GDM1 (cell line): ENCODE measurements at places on chromosomes 1 and 21.
A peak's percentile ranks its signal among the peaks of the same experiment; 100 is the strongest.

DNA sequence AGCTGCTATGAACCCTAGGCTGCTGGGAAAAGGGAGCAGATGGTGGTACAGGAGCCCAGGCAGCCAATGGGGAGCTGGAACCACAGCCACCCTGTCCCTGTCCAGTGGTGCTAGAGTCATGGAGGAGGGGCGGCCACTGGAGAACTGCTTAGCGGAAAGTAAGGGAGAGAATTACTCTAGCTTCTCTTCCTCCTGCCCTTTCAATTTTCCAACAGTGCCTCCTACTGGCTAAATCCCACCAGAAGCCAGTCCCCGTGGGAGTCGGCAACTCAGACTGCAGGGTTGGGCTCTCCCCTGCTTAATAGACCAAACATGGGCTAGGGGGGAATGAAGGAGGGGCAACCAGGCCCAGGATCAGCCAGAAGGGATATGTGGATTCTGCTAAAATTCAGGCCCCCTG is 154.5 kb downstream of the ACTL8 start:
- DNase-seq: no peak

DNA sequence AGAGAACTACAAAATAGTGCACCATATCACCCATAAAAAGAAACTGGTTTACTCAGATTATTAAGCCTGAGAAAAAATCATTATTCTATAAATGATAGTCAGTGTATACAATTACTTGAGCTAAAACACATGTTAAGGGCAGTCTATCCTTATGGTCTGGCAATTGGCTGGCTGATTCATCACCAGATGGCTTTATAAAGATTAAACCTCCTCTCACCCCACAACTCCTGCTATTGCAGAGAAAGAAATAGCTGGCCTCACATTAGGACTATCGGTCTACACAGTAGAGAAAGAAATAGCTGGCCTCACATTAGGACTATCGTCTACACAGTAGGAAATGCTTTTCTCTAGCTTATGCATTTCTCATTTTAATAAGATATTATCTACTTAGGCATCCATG is 21.2 kb downstream of the CEP170 start:
- no peak for DNase-seq

GRCh38 chr1:29309075-29309474 is 72.8 kb downstream of the PTPRU start:
- DNase-seq: no peak

DNA sequence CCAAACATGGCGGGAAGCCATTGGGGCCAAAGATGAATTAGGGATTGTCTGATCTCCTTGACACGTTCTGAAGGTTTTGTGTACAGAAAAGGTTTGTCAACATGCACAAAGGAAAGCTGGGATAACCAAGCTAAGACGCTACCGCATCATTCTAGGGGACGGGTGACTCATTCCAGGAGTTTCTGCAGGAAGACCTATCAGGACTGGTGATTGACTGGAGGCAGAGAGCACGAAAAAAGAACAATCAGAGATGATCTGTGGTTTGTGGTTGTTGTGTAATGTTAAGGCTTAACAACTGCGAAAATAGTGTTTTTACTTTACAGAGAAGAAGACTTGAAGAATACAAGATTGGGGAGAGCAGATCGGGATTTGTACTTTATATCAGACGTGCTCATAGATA is 22.2 kb upstream of the ERG start:
- no peak for DNase-seq

DNA sequence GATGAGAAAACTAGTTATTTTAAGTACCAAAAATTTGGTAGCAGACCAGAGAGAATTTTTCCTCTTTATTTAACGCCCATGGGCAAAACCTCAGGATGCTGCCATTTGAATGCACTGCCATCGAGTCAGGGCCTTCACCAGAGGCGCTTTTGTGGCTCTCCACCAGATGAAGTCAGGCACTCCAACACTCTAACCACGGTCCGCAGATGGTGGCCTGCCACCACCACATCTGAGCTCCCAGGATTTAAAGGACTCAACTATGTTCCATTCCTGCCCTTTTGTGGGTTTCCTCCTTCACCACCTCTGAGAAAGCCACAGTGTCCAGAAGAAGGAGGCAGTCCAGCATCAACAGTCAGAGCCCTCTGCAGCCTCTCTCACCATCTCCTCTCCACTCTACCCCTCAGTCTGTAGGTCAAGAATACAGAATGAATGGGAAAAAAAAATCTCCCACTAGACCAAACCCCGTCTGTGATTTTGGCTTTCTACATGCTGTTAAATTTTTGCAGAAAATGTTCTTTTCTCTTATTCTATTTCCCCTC is 647.4 kb downstream of the USP25 start:
- no peak for DNase-seq

DNA sequence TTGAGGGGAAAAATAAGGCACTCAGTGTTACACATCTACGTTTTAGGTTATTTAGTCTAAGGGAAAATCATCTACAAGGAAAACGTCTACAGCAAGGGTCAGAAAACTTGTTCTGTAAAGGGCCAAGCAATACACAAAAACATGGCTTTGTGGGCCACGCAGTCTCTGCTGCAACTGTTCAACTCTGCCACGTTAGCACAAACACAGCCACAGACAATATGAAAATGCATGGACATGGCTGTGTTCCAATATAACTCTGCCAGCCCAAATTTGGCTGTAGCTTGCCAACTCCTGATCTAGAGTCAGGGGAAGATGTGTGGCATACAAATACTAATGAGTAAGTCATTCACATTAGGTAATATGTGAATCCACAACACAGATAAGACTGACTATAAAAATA is 40.7 kb downstream of the COA6 start:
- DNase-seq: no peak

DNA sequence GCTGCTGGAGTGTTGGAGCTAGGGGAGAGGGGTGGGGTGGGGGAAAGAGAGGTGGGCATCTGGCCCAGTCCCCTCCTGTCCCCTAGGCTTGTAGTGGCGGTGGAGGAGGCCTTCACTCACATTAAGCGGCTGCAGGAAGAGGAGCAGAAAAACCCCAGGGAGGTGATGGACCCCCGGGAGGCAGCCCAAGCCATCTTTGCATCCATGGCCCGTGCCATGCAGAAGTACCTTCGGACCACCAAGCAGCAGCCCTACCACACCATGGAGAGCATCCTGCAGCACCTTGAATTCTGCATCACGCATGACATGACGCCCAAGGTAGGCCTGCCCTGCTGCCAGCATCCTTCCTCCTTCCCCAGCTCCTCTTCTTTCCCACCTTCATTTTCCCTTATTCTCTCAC is 23.6 kb downstream of the VANGL2 start:
- DNase-seq: no peak

DNA sequence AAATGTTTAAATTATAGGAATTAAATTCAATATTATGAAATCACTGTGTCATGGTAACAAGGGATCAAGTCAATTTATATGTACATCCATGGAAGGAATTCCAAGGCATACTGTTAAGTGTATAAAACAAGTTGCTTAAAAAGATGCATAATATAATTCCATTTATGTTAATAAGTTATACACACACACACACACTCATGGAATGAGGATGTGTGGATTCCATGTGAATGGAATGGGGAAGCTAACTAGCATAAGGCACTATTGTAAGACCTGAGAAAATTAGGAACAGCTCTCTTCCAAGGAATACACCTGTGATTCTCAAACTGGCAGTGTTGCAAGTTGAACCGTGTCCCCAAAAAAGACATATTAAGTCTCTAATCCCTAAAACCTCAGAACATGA is 17.6 kb upstream of the TRAF3IP3 start:
- DNase-seq: no peak

DNA sequence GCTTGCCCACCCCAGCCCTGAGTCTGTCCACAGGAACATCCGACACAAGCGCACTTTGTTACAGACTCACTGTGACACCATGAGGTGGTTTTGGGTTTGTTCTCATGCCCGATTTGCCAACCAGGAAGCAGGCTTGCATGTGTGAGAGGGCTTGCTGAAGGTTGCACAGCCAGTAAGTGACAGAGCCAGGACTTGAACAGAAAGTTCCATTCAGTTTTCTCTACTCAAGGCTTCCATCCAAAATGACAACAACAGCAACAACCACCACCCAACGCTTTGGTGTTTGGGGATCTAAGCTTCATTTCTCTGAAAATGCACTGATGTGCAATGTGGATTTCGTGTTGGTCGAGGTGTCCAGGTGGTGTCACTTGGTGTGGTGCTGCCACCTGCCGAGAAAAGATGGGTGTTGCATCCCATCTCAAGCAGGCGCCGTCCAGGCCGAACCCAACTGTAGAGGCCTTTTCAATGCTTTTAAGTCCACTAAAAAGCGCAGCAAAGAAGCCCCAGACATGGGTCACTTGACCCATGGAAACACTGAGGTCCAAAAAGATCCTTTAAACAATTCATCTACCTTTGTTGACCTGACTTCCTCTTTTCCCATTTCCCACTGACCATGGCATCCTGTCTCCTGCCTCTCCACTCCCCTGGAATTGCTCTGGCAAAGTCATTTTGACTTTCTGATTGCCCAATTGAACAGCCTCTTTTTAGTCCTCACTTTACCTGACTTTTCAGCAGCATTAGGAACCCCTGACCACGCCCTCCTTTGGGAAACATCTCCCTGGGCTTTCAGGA is 12.2 kb downstream of the CITED4 start:
- DNase-seq: peak; percentile 72

DNA sequence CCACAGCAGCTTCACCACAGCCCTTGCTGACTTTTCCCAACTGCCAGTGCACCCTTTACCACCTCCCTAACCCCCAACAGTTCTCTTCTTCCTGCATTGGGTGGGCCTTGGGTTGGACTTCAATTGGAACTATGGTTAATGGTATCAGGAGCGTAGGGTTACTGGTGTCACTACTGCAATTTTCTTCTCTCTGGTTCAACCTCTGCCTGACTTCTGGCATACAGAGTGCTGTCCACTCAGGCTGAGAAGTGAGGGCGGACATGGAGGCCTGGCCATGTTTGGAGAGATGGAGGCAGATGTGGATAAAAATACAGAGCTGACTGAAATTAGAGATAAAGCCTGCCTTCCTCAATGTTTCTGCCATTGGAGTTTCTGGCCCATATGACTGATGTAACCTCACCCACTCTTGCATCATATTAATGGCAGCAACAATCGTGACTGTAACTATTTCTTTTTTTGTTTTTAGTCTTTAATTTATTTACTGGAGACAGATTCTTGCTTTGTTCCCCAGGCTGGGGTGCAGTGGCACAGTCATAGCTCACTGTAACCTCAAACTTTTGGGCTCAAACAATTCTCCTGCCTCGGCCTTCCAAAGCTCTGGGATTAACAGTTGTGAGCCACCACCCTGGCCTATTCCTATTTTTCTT is 87.8 kb downstream of the NAV1 start:
- no peak for DNase-seq

GRCh38 chr1:171217658-171218443 is 30.4 kb upstream of the FMO1 start:
- no peak for DNase-seq

DNA sequence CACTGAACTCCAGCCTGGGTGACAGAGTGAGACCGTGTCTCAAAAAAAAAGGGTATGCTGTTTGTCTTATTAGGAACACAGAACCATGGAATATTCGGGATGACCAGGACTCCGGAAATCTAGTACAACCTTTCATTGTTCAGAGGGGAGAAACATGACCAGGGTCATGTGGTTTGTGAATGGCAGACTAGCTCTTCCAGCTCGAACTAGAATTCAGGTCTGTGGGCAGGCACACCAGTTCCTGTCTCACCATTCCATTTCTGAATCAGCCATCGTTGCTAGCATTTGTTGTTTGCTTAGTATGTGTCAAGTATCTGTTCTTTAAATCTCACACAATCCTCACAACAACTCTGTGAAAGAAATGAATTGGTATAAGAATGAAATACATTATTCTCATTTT is 50.9 kb downstream of the MDM4 start:
- no peak for DNase-seq

DNA sequence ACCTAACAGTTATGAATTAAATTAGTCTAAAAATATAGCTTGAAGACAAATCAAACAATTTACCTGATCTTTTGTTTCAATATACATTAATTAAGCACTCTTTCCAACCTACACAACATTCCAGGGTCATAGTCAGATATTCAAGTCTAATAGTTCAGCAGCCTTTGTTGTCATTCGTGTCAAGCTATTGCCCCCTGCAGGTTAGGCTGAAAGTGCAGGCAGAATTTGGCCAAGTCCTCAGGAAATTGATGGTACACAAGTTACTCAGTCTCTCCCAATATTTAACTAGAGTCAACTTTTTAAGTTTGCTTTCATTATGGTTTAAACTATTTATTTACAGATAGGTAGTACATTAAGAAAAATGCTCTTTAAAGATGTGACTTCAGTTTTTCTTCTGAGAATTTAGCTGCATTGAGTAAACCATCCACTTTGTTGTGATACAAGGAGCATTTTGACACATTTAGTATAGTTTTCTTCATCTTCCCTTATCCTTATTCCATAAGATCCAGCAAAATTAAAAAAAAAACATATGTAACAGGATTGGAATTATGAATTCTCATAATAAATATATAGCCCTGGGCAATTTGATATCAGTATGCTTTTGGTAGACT is 130.3 kb upstream of the DPYD start:
- peak; percentile 35 for DNase-seq

DNA sequence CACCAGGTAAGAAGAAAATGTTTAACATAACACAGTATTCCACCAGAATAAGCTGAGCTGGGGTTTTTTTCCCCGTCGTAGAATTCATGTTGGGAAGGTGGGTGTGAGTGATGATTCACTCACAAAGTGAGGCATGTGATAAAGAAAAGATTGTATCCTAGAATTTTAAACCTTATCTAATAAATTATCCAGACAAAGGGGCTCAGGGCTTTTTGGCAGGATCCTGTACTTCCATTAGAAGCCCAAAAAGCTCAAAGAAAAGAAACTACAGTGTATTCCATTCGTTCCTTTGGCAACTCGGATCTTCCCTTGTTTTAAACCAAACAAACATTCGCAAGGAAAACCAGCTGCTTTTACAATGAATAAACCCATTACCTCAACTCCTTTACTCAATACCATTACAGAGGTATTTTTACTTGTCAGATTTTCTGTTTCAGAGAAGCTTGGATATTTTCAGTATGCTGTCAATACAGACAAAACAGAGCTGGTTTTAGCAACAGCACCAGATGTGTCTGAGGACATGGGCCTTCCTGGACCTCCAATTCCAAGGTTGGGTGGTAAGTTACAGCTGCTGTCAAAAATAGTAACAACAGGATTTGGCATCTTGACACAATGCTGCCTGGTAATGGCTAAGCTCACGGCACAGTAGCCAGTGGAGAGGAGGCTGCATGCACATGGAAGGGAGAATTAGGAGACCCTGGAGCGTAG is 159.9 kb upstream of the RUNX1 start:
- no peak for DNase-seq

- DNase-seq: no peak
Measured at GRCh38 chr1:41754540-41754939, 164.2 kb downstream of the HIVEP3 start.

DNA sequence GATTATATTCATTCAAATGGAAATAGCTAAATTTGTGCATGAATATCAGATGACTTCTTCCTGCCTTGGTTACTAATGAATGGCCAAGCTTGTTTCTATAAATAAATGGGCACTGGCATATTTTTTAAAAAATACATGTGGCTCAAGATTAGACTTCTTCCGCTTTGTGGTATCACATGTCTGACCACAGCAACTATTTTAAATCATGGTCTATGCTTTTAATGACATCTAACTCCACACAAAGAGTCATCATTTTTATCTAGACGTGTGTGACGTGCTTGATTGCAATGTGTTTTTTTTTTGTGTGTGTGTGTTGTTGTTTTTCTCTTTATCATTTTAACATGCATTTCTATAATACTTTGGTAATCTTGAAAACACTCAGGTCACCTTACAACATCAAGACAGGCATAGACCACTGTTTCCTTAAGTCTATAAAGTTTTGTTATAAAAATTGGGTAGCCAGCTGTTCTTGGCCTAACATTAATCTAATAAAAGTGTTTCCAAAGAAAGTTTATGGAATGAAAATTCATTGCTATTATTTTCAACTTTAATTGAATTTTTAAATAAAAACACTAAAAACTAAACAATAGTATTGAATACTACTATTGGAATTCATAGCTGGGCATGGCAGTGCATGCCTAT is 29.5 kb downstream of the RGS1 start:
- peak; percentile 22 for DNase-seq
